ENCODE measurements at places on chromosomes 6 and 20.

GRCh38 chr6:168386973-168387372 lies 54.0 kb upstream of the SMOC2 start:
- DNase-seq, result no peak

GRCh38 chr20:4415281-4415680 lies 306.4 kb upstream of the PRND start:
- DNase-seq, result no peak

DNA sequence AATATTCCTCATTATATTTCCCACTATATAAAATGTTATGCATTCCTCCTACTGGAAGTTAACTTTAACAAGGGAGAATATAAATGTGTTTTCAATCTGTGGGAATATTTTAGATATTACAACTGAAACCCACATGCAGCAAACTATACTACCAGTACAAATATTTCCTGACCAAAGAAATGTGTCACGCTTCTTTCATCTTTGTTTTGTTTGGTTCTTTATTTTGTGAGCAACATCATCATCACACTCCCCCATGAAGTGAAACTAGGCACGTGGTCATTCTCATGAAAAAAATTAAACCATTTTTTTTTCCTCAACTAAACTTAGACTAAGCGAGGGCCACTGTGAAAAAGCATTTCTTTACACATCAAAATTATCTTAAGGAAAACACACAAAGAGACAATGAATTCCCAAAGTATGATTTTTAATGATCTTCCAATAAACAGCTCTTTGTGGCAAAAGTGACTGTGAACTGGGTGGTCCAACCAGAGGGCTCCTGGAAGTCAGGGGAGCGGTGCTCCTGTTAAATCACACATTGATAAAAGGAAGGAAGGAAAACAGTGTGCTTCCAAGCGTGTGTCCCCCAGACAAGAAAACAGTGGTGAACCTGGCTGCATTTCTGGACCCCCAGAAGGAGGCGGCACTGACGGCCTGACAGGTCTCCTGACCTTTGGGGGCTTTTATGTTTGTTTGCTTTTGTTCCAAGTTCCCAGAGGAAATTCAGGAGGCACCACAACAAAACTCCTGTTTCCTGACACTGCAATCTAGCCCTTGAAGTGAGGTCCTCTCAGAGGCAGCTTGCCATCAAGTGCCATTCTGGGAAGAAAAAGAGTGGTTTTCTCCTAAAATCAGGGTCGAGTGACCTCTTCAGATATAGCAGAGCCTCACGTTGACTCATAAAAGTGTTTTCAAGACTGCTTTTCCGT lies 166.8 kb upstream of the FOXQ1 start:
- DNase-seq, result no peak

- no peak for DNase-seq
These were observed 45.1 kb downstream of the HNF4A start for GRCh38 chr20:44400671-44400969.

GRCh38 chr20:12748359-12748994 lies 260.3 kb upstream of the SPTLC3 start:
- no peak for DNase-seq

GRCh38 chr6:136067731-136068341 lies 182.3 kb downstream of the MTFR2 start:
- DNase-seq, result no peak

- DNase-seq, result no peak
These were observed 61.9 kb upstream of the OPRM1 start for GRCh38 chr6:153976921-153977693.

- no peak for DNase-seq
These were observed 25.7 kb upstream of the PTGIS start for GRCh38 chr20:49593466-49594142.

GRCh38 chr20:2698912-2699311 lies 6.3 kb downstream of the EBF4 start:
- no peak for DNase-seq

DNA sequence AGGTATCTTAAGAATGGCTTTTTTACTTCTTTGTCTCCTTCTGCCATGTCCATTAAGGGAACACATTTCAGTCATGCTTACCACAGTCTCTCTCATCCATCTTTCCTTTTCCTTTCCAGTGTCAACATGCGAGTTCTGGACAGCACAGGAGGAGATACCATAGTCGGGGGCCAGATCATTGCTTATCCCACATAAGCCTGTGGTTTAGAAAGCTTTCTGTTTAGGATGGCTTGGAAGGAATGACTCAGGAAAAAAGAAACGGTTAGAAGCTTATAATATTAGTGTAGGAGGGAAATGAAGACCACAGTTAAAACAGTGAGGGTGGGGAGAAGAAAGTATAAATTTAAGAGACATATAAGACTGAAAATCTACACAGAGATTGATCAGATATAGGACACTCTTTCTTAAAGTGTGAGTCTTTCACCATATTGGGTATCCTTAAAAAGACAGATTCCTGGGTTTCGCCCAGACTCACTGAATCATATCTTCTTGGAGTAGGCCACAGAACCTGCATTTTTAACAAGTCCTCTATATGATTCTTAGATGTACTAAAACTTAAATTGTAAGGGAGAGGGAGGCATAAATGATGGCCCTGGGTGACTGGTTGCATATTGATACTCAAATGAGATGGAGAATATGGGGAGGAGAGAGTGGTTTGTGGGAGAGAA lies 36.1 kb downstream of the DSE start:
- DNase-seq, result no peak

GRCh38 chr6:48757661-48758060 lies 646.7 kb upstream of the PTCHD4 start:
- no peak for DNase-seq

- DNase-seq, result peak; percentile 8
These were observed 55.2 kb upstream of the RREB1 start for GRCh38 chr6:7052443-7053011.

GRCh38 chr6:43972913-43973300 lies 154.3 kb downstream of the MRPL14 start:
- DNase-seq, result no peak

- DNase-seq, result no peak
These were observed 255.7 kb upstream of the PRND start for GRCh38 chr20:4465855-4466545.

GRCh38 chr6:90025523-90026061 lies 131.3 kb downstream of the GJA10 start:
- peak; percentile 85 for DNase-seq

DNA sequence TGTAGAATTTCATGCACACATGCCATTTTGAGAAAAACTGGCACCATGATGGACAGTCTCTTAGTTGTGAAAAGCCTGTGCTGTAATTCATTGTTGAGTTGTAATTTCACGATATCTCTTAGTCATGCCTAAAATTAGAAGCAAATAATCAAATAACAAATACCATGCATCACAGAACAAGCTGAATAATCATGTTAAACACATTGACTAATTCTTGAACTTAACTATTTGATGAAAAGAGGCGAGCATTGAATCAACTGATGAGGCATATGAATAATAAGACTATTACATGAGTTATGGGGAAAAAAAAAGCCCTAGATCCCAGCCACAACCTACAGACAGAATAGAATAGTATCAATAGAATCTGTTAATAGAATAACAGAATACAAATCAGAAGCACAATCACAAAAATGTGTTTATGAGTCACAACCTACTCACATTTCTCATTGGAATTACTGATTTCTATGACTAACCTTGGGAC lies 14.2 kb upstream of the RNF217 start:
- DNase-seq, result no peak

GRCh38 chr6:170155464-170156196 lies 135.2 kb downstream of the DLL1 start:
- DNase-seq, result no peak

- DNase-seq, result no peak
These were observed 276.2 kb upstream of the MAP3K7 start for GRCh38 chr6:90863043-90863442.

DNA sequence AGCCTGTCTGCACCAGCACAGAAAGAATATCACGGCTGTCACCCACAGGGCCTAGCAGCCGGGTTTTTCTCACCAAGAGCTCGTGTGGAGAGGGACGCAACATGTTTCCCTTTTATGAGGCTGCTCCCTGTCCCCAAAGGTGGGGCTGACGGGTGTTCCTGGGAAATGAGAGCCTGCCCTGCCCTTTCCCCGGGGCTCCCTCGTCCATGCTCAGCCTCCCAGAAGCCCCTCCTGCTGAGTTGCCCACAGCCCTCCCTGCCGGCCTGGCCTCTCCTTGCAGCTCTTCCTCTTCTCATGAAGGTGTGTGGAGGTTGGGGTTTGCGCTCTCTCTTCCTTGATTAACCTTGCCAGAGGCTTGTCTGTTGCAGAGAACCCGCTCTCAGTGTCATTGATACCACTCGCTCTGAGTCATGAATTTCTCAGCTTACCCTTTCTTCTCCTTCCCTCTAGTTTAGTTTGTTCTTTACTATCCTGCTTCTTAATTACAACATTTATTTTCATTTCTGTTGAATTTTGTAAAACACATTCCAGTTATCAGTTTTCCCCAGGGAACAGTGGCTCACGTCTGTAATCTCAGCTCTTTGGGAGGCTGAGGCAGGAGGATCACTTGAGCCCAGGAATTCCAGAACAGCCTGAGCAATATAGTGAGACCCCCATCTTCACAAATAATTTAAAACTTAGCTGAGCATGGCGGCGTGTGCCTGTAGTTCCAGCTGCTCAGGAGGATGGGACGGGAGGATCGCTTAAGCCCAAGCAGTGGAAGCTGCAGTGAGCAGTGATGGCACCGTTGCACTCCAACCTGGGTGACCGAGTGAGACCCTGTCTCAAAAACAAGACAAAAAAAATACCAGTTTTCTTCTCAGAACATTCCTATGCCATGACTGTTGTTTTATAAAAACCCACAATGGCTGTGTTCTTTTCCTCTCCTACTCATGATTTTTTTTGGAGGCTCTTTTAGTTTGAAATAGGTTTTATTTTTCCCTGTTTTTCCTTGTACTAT lies 103.8 kb downstream of the TMEM242 start:
- DNase-seq, result no peak

DNA sequence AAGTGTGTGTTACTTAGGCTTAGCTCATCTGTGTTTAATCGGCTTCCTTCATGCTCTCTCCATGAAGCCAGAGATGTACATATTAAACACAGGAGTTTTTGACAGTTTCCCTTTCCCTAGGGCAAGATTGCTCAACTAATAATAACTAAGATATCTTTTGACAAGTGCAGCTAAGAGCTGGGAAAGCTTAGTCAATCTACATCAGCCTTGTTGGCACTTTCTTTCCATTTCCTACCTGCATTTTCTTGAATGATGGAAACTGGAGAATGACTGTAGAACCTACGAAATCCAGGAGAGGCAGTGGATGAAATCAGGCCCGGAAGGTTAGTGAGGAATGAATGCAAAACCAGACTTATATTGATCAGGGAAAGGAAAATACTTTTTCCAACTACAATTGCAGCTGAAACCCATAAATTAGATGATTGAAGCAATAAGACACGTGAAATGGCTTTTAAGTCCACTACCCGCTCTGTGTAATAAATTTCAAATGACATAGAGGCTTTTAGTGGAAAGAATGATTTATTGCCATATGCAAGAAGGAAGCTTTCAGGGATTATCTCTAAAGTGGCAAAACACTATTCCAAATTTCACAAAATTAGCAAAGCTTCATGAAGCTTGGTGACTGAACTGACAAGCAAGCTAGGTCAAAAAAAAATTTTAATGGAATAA lies 237.2 kb upstream of the ID4 start:
- DNase-seq, result no peak

DNA sequence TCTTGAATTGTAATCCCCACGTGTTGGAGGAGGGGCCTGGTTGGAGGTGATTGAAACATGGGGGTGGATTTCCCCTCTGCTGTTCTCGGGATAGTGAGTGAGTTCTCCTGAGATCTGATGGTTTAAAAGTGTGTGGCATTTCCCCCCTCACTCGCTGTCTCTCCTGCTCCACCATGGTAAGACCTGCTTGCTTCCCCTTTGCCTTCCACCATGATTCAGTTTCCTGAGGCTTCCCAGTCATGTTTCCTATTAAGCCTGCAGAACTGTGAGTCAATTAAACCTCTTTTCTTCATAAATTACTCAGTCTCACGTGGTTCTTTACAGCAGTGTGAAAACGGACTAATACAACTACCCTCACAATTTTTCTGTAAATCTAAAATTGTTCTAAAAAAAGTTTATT lies 26.8 kb upstream of the FAM184A start:
- peak; percentile 20 for DNase-seq

DNA sequence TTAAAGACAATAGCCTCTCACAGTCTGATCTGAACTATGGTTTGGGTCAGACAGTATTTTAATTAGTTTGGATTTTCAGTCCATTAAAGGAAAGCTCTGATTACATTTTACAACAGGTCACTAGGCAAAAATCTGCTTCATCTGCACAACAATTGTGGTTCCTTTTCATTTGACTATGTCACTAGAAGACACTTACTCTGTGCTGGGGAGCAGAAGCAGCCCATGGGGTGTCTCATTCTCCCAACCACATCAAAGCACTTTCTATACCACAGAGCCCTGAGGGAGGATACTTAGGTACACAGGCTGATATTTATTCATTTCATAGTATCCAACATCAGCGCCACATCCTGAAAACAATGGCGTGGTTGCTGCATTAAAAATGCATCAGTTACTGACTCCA lies 36.6 kb upstream of the HDAC2 start:
- DNase-seq, result peak; percentile 17

DNA sequence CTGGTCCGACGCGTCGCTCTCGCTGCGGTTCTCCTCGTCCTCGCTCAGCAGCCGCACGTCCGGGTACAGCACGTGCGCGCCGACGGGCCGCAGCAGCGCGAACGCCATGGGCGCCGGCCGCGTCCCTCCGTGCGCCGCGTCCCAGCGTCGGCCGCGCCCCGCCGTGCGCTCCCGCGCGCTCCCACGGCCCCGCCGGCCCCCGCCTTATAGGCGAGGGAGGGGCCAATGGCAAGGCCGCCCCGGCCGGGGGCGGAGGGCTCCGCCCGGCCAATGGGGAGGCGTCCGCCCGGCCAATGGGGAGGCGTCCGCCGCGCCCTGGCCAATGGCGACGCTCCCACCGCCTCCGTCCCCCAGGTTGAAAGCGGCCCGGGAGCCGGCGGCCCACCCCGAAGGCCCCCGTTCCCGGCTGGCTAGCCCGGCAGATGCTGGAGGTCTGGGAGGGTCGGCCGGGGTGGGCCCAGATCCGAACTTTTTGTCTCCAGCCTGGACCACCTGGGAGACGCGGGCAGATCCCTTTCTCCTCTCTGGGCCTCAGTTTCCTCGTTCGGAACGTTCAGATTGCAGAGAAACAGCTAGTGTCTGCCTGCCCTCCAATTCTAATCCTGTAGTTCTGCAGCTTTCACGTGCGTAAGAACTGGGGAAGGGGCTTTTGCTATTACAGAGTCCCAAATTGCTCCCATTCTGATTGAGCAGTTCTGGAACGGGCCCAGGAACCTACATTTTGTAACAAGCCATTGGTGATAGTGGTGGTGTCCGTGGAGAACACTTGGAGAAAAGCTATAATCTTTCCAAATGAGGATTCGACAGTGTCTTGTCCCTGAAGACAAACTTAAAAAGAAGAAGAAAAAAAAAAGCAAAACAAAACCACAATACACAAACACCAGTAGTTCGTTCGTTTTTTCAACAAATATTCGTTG lies at the start of gene TCF15:
Gene TCF15 (minus strand): TSS at position 180 of the 917 bp plus-strand sequence. CDS start 72 bp downstream, at position 108.
- DNase-seq, result no peak

DNA sequence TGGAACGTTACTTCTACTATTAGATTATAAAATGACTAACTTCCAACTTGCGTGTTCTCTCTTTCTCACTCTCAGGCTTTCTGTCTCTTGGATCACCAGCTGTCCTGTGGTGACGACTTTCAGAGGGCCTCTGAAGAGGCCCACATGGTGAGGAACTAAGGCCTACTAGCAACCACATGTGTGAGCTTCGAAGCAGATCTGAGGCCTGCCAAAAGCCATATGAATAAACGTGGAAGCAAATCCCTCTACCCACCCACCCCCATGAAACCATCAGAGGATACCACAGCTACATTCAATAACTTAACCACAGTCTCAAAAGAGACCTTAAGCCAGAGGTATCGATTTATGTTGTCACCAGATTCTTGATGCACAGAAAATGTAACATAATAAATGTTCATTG lies 13.5 kb upstream of the BMP5 start:
- DNase-seq, result no peak
